ENCODE measurements at places on chromosomes 3 and 15.

DNA sequence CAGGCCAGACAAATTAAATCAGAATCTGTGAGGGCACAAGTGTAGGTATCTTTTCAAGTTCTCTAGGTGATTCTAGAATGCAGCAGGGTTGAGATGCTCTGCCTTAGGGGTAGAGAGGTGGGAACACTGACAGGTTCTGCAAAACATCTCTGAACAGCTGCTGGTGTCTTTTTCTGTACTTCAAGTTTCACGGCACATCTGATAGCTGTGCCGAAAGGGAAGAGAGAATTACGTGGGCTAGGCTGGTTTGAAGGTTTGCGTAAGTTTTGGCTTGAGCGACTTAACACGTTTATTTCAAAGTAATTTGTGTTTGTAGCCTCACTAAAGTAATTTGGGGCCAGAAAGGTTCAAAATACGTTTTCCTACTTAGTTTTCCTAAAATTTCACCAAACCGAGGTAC, 22.5 kb downstream of the PXK start:
- no peak for DNase-seq

GRCh38 chr3:188217011-188217463, 63.1 kb downstream of the LPP start:
- DNase-seq: no peak

GRCh38 chr15:86623236-86623635, 543.6 kb downstream of the AGBL1 start:
- DNase-seq: no peak

- DNase-seq: peak; percentile 84
These were observed 69.7 kb upstream of the LRRFIP2 start for GRCh38 chr3:37243820-37244748.

DNA sequence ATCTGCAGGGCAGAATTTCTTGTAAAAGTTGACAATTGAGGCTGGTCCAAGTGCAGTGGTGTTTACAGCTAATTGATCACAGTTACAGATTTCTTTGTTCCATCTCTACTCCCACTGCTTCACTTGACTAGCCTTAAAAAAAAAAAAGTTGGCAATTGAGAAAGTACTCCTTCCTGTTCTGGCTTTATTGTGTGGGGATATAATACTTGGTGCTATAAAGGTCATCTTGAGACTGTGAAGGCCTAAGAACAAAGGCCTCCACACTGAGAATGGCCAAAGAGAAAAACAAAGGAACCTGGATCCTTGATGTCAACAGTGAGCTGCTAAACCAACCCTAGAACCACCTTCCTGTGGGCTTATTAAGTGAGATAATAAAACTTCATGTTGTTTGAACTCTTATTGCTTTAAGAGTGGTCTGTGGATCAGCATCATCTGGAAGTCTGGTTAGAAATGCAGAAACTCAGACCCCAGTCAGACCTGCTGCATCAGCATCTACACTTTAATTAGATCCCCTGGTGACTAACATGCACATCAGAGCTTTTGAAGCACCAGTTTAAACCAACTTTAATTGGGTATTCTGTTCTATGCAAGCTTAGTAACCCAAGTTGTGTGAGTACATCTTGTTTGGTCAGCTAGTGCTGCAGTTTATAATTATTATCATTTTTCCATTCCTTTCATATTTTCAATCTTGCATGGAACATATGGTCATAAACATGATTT, 55.2 kb downstream of the TMOD3 start:
- DNase-seq: peak; percentile 35

DNA sequence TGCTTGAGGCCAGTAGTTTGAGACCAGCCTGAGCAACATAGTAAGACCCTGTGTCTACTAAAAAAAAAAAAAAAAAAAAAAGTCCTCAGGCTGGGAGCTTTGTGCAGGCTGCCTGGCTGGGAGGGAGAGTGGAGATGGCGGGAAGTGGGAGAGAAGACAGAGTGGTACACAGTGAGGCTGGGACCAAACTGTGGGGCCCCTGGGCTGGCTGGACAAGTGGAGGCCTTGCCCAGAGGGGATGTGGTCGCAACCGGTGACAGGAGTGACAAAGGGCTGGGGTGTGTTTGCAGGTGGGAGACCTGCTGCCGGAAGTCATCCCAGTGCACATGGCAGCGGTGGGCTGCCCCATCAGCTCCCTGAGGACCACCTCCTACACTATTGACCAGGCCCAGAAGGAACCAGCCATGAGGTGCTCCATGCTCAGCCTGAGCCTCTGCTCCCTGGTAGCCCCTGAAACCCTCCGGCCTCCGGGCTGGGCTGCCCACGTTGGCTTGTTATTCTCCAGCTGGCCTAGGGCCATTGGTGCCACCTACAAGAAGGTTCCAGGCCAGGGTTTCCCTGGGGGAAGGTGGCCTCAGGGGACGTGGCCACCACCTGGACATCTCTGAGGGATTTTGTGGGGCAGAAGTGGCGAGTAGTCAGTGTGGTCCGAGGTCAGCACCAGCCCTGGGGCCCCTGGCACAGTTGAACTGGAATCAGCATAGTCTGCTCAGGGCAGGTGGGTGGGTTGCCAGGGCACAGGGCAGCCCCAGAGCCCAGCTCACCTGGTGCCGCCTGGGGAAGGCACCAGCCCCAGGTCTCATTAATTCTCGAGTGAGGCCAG, 22.7 kb downstream of the ACAA1 start:
- DNase-seq: no peak
